Activated CD8-positive, alpha-beta T cell treated with anti-CD3 and anti-CD28 coated beads, Interleukin-2, amount 10 ng/mL, durations not matched to agents 7 days and 5 days (primary cell): ENCODE measurements at places on chromosomes 16 and 17. TPM values are rescaled to one million over a fixed set of nuclear protein-coding genes. Genes with fewer than 3 reads are reported as not detected.

- no peak overlapping the region for H3K4me3 ChIP-seq
- H3K36me3 ChIP-seq: no peaks in the 10 kb centered on the region
- H3K4me1 ChIP-seq: no peaks in the 10 kb centered on the region
- H3K27me3 ChIP-seq: no peaks in the 10 kb centered on the region
These were observed 108.0 kb downstream of the MRTFB start for GRCh38 chr16:14179116-14179515.

DNA sequence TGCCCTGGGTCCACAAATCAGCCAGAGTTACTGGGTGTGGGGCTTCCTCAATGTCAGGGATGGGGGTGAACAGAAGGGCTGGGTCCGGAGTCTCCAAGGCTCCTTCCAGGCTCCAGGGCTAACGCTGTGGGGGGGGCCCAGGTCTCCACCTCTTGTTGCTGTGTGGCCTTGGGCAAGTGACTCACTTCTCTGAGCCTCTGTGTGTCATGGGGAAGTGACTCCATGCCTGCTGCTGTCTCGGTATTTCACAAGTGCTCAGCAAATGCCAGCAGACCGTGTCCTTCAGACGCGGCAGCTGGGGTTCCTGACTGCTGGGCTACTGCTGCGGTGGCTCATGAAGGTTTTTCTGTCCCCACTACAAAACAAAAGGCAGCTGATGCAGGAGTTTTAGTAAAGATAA, 26.6 kb downstream of the JPH3 start:
- H3K4me3 ChIP-seq: no peak overlapping the region
- H3K4me1 ChIP-seq: no peaks in the 10 kb centered on the region
- H3K27me3 ChIP-seq: peaks cover 9% of the 10 kb centered on the region
- H3K27ac ChIP-seq: no peak overlapping the region
- H3K36me3 ChIP-seq: no peaks in the 10 kb centered on the region
- no peak for DNase-seq

DNA sequence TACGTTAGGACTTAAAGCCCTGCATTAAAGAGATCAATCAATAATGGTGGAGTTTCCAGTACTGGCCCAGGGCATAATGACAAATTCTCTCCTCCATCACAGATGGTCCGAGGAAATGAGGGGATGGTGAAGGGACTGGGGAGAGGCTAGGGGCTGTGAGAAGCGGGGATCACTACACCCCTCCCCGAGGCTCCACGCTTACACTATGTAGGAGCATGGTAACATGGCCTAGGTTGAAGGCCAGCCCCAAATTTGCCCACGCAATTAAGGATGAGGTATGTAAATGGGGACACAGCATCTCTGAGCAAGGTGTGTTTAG, 8.0 kb upstream of the AKTIP start:
- H3K27me3 ChIP-seq: peaks cover 2% of the 10 kb centered on the region
- peaks cover 63% of the 10 kb centered on the region for H3K4me1 ChIP-seq
- H3K36me3 ChIP-seq: peaks cover 18% of the 10 kb centered on the region
- no peak for DNase-seq
- no peak overlapping the region for H3K4me3 ChIP-seq

DNA sequence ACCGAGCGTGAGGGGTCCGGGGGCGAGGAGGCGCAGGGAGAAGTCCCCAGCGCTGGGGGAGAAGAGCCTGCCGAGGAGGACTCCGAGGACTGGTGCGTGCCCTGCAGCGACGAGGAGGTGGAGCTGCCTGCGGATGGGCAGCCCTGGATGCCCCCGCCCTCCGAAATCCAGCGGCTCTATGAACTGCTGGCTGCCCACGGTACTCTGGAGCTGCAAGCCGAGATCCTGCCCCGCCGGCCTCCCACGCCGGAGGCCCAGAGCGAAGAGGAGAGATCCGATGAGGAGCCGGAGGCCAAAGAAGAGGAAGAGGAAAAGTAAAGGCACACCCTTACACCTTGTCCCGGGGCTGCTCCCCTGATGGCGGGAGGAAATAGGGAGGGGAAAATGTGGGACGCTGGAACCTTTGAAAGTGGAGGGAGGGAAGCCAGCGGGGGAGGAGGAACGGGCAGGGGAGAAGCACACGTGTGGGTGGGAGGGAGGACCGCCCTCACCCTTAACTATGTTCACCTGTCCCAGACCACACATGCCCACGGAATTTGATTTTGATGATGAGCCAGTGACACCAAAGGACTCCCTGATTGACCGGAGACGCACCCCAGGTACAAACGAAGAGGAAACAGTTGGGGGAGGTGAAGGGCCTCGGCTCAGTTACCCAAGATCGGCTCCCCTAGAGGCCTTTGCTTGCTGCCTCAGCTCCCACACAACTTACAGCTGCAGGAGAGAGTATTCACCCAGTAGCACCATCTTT, 916 bp downstream of the PAGR1 start:
- peaks cover 41% of the 10 kb centered on the region for H3K36me3 ChIP-seq
- H3K4me1 ChIP-seq: peaks cover 69% of the 10 kb centered on the region
- H3K27me3 ChIP-seq: peaks cover 5% of the 10 kb centered on the region
- peak; percentile 84 for DNase-seq
- H3K4me3 ChIP-seq: peak overlapping the region; percentile 98
- H3K27ac ChIP-seq: peak overlapping the region; percentile 92

DNA sequence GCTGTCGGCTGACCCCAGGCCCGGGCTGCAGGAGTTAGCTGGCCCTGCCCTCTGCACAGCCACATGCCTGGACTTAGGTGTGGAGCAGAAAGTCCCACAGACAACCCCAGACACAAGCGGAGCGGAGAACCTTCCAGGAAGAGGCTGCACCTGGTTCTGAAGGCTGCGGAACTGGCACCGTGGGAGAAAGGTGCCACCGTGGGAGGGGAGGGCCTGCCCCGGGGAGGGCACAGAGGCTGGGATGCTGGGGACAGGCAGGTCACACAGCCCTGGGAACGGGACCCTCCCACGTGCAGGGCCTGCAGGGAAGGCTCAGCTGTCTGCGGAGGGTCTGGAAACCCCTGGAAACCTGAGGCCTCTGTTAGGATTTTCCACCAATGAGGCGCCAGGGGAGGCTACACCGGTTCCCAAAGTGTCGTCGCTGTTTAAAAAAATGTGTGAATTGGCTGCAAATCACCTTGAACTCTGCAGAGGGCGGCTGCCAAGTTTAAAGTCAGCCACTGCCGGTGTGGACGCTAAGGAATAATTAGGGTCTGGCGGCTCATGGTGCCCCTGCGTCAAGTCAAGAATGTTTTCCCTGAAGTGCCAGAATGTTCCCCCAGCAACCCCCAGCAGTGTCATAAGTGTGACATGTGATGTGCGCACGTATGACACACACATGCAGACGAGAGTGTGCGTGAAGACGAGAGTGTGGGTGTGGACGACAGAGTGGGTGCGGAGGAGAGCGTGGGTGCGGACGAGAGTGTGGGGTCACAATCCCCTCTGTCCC, 50.9 kb upstream of the PABPN1L start:
- no peak for DNase-seq
- H3K4me3 ChIP-seq: no peak overlapping the region
- no peaks in the 10 kb centered on the region for H3K36me3 ChIP-seq
- H3K27me3 ChIP-seq: no peaks in the 10 kb centered on the region

GRCh38 chr16:14302399-14303181, 231.5 kb downstream of the MRTFB start:
- peaks cover 20% of the 10 kb centered on the region for H3K27me3 ChIP-seq
- peak overlapping the region; percentile 72 for H3K4me3 ChIP-seq
- no peaks in the 10 kb centered on the region for H3K36me3 ChIP-seq
- H3K27ac ChIP-seq: no peak overlapping the region
- no peak for DNase-seq

GRCh38 chr16:57282510-57283213, 1.8 kb downstream of the PLLP start:
- peaks cover 28% of the 10 kb centered on the region for H3K4me1 ChIP-seq
- H3K27ac ChIP-seq: no peak overlapping the region
- H3K36me3 ChIP-seq: no peaks in the 10 kb centered on the region
- H3K4me3 ChIP-seq: no peak overlapping the region
- no peak for DNase-seq
- peaks cover 33% of the 10 kb centered on the region for H3K27me3 ChIP-seq

The CCL17 gene
- not detected for total RNA-seq

The HAS3 gene
- total RNA-seq: 0.47 TPM

The CD300LF gene
- not detected for total RNA-seq

The USP43 gene
- 0.18 TPM for total RNA-seq
